ENCODE measurements at places on chromosomes 11 and 22. TPM values are rescaled to one million over a fixed set of nuclear protein-coding genes. Genes with fewer than 3 reads are reported as not detected.
A peak's percentile ranks its signal among the peaks of the same experiment; 100 is the strongest.

The CTSW gene
- 2.4 TPM for total RNA-seq

The XKR3 gene
- not detected for total RNA-seq

The PHF21B gene
- not detected for total RNA-seq

The OTOG gene
- not detected for total RNA-seq

The CD6 gene
- total RNA-seq, result 0.67 TPM

The MACROD1 gene
- 31.6 TPM for total RNA-seq

The NELL1 gene
- 0.09 TPM for total RNA-seq

The RTN4RL2 gene
- total RNA-seq, result 0.98 TPM

The TMPRSS5 gene
- 0.73 TPM for total RNA-seq

The TMPRSS13 gene
- 0.46 TPM for total RNA-seq

The OR8G5 gene
- not detected for total RNA-seq

The SLC5A1 gene
- 53.6 TPM for total RNA-seq

The DKK3 gene
- 19.5 TPM for total RNA-seq

- DNase-seq, result no peak
These were observed 12.1 kb upstream of the RAC2 start for GRCh38 chr22:37256075-37256726.

- no peak for DNase-seq
These were observed 8.7 kb downstream of the CD3E start for GRCh38 chr11:118313242-118313641.

GRCh38 chr11:11966826-11967668 lies 41.4 kb downstream of the DKK3 start:
- DNase-seq, result peak; percentile 51

DNA sequence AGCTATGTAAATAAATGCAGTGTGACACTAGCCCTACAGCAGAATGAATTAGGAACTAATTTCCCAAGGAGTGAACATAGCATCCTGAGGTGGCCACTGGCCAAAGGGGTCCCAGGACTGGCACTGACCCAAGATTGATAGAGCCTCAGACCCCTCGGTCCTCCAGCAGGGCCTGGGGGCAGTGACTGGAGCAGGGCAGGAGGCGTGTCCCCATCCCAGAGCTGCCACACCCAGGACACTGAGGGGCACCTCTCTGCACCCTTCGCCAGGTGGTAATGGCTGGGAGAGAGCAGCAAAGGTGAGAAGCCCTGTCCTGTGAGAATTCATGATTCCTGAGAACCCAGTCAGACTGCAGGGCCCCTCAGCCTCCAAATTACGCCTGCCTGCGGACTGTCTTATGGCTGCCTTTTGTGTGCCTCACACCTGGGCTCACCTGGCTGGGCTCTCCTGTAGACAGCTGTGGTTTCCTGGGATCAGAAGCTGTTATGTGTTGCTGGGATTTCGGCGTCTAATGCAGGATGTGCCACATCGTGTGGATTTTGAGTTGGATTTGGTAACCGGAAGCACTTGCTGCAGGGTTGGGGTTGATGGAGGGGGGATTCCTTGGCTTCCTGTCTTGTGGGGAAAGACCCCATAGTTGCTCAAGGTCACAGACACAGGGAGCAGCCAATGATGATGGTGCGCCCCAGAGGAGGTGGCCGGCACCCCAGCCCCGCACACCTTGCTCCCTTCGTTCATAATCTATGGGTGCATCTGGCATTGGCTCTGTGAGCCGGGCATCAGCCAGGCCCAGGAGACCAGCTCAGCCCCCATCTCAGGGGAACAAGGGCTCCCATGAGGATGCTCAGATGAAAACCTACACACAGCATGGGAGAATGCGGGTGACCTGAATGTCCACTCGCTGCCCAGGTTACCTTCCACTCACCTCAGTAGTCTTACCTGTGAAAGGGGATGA lies 582.9 kb downstream of the BRD1 start:
- no peak for DNase-seq

DNA sequence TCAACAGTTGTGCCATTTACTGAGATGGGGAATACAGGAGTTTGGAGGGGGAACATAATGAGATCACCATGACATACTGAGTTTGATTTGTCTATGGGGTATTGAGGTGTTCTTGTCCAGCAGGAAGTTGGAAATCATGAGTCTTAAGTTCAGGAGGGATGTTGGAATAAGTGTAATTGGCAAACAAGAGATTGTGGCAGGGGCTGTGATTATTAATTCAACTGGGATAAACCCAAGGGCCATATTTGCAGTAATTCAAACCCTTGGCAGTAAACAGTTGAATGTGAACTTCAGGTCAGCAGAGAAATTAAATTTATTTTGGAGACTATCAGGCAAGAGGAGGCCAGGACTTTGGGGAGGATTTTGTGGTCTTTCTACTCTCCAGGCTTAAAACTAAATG lies 33.4 kb downstream of the ADM start:
- DNase-seq, result no peak

DNA sequence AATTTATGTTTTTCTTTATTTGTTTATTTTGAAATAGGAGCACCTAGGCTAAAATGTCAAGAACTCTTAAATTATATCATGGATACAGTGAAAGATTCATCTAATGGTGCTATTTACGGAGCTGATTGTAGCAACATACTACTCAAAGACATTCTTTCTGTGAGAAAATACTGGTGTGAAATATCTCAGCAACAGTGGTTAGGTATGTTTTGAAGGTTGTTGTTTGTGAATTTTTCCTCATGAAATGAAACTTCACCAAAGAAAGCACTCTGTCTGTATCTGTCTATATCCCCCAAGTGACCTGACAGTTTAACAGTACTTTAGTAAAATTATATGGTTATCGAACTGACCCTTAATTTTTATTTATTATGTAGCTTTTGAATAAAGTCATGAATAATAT lies 12.8 kb downstream of the ATM start:
- no peak for DNase-seq

GRCh38 chr11:113338730-113339129 lies 24.3 kb downstream of the TTC12 start:
- no peak for DNase-seq

GRCh38 chr11:32396991-32397390 lies 38.3 kb downstream of the WT1 start:
- no peak for DNase-seq

DNA sequence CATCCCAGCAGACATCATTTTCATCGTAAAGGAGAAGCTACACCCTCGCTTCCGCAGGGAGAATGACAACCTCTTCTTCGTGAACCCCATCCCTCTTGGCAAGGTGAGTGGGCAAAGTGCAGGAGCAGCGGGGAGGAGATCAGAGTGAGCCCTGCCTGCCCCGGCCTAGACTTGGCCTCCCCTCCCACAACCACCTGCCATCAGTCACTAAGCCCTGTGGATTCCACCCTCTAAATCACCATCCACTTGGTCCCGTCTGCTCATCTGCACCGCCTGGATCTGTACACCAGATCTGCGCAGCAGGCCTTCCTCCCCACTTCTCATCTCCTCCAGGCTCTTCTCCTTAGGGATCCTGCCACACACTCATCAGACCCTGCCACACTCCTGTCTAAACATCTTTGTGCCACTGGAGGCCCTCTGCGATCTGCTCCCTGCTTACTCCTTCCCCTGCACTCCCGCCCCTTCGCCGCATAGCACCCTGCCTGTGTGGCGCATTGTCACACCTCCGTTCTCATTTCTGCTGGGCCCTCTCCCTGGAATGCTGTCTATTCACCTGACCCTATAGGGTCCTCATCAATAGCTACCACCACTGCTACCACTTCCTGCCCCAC lies 14.2 kb downstream of the UCP2 start:
- DNase-seq, result no peak

DNA sequence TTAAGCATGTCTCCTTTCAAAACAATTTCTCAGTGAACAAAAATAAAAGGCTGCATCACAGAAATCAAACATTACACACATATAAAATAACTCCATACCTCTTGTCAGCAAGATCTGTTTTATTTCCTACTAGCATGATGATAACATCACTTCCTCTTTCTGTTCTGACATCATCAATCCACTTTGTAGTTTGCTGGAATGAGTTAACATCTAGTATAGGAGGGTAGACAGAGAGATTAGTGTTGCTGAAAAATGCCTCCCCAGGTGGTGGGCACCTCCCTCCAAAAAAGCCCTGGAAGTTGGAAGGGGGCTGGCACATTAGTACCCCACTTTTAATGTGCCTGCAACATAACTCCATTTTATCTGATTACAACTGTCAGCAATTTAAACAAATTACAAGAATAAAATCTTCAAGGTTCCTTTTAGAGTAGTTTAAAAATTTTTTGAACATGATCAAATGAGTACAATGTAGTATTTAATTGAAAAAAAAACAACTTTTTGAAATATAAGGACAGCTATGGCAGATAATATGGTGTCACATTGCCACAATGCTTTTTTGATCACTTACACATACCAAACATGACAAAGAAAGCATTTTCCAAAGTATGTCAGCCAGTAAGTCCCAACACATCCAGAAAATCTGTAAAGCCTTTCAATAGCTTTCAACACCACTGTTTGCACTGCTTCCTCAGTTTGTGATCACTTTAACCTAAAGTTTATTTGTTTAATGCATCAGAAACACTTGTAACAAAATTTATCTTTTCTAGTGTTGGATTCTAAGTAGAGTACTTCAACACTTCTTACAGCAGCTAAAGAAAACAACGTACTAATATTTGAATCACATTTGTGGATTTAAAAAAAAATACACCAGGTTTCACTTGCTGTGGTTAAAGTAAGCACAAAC lies 44.5 kb downstream of the RAB6A start:
- DNase-seq, result no peak

DNA sequence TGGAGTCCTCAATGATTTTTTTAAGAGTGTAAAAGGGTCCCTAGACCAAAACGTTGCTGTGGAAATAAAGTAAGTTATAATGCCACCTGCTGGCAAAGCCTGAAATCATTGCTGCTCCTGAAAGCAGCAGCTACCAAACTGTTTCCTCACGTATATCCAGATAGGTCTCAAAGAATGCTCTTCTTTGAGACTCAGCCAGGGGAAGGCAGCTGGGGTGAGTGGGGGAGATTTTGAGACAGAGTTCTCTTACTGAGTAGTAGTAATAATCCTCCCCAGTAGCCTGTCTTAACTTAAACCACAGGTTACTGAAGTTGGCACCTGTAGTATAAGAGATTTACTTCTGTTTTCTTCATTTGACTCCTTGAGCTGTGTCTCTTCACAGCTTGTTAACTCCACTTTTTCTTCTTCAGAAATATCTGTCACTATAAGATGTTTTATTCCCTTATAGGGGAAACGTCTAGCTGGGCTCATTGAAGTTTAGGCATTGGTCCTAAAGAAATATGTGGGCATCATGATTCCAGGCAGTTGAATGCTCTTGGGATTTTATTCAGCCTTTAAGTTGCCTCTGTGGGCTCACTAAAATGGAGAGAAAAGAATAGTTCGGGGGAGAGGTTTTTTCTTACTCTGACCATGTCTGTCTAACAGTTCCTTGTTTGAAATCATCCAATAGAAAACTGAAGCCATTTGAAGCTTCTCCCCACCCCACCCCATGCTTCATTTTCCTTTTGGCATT lies 77.9 kb downstream of the BTBD10 start:
- DNase-seq, result no peak

GRCh38 chr11:112024178-112024772 lies 933 bp upstream of the DLAT start:
- DNase-seq, result no peak

DNA sequence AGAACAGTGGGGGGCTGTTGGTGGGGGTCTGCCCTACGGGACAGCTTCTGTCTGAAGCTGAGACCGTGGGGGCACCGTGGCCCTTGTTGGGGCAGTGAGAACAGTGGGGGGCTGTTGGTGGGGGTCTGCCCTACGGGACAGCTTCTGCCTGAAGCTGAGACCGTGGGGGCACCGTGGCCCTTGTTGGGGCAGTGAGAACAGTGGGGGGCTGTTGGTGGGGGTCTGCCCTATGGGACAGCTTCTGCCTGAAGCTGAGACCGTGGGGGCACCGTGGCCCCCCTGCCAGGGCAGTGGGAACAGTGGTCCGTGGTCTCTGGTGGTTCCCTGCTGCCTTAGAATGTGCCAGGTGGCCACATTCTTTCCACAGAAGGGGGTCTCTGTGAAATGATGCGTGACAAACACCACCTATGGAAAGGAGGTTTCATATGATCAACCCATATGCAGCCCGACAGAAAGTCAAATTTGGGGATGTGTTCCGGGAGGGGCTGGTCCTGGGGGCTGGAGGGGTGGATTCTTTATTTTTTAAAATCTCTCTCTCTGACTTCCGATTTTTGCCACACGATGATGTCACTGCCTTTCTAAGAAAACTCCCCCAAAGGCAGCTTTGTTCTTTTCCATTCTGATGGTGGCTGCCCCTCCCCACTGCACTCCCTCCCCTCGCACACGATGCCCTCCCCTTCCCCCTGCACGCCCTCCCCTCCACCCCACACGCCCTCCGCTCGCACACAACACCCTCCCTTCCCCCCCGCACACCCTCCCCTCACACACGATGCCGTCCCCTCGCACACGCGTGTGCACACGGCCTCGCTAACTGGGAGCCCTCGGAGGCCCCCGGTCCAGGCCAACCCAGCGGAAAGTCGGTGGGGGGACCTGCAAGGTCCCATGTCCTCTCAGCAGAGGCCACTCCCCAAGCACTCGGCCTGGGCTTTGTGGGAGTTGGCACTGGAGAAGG lies 1186.5 kb downstream of the BRD1 start:
- no peak for DNase-seq

- DNase-seq, result peak; percentile 26
These were observed 103.6 kb upstream of the ANO1 start for GRCh38 chr11:69974528-69974927.

DNA sequence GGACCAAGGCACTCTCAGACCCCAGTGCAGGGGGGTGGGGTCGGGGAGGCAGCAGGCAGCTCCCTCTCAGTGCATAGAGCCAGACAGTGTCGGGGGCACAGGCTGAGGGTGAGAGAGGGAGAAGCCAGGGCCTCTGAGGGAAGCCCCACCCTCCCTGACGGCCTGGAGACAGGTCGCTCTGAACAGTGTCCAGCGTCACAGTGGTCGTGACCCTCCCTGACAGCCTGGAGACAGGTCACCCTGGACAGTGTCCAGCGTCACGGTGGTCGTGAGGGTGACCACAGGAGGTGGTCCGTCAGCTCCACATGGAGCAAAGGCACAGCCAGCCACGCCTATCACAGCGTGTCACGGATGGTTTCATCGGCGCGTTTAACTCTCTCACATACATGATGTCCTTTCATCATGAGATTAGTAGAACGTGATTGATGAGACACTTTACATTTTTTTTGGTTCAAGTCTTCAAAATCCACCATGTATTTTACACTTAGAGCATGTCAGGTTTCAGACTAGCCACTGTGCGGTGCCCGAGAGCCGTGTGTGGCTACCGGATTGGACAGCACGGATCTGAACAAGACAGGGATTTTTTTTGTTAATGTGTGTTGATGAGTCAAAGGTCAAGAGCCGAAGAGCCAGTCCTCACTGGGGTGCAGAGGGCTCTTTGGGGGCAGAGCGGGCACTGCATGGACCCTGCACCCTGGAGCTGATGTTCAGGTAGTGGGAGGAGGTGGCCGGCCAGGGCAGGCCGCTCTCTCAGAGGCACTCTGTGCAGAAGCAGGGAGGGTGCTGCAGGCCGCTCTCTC lies 23.9 kb upstream of the PANX2 start:
- DNase-seq, result peak; percentile 53
